Glutamatergic neuron (in vitro differentiated cells): ENCODE measurements at places on chromosomes 6 and 20. TPM values are rescaled to one million over a fixed set of nuclear protein-coding genes. Genes with fewer than 3 reads are reported as not detected.

Gene PAK1IP1
- total RNA-seq, result 14.6 TPM

Gene MCM8
- total RNA-seq, result 10.1 TPM

Gene ZC3H12D
- 48.7 TPM for total RNA-seq

Gene CLVS2
- total RNA-seq, result 18.6 TPM

Gene MMS22L
- 9.1 TPM for total RNA-seq

Gene C6orf118
- not detected for total RNA-seq
